Activated naive CD4-positive, alpha-beta T cell treated with anti-CD3 and anti-CD28 coated beads, Interleukin-2, amount 50 U/mL, for 16 hours (primary cell): ENCODE measurements at places on chromosomes 7 and 10.

- DNase-seq, result no peak
Observed at GRCh38 chr7:135320268-135320667, 86.6 kb downstream of the STRA8 start.

GRCh38 chr7:54986716-54987115 lies 32.1 kb upstream of the EGFR start:
- DNase-seq, result no peak

DNA sequence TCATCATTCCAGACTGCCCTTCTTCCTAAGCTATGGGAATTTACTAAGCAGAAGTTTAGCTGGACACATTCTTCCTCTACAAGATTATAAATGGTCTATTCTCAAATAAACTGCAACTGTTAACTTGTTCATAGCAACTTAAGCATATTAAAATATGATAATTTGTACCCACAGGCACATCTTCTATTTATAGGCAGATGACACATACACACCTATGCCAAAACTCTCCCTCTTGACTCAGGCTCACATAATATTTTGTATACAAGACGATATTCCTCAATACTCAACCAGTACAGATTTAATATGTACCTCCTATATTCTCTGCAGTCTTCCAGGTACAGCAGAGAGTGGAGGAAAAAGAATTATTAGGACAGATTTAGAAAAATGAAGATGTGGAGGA lies 232.7 kb upstream of the KIAA1217 start:
- no peak for DNase-seq

GRCh38 chr10:126372396-126372795 lies 15.9 kb downstream of the ADAM12 start:
- no peak for DNase-seq
